ENCODE measurements at places on chromosomes 2 and 18.

DNA sequence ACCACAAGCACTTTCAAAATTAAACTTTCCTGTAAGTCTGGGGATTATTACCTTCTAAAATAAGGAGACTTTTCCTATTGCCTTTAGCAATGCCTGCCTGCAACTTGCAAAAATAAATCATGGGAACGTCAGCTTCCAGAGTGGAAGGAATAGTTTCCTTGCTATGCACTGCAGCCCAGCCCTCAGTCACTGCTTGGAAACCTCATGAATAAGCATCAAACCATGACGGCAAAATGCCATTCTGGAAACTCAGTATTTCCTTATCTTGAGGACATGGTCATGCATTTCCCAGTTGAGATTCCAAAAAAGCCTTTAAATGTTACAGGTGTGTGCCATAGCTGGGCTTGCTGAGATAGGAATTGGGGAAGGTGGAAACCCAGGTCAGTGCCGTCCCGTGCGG, 84.2 kb upstream of the OTOS start:
- no peak for DNase-seq

DNA sequence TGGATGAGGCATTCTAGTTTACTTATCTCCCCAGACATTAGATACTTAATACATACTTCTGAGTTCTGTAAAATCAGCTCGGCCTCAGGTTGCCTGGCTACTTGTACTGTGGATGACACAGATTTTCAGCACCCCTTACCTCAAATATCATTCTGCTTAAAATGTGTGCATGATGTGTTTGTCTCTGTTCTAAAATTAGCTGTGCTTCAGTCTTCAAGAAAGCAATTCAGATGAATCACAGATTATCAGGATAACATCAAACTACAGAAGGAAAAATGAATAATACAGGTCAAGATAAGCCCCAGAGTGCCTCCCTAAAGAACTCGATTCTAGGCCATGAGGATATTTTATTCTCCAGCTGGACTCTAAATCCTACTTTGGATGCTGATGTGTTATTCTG, 21.3 kb upstream of the MAPRE2 start:
- DNase-seq = no peak

DNA sequence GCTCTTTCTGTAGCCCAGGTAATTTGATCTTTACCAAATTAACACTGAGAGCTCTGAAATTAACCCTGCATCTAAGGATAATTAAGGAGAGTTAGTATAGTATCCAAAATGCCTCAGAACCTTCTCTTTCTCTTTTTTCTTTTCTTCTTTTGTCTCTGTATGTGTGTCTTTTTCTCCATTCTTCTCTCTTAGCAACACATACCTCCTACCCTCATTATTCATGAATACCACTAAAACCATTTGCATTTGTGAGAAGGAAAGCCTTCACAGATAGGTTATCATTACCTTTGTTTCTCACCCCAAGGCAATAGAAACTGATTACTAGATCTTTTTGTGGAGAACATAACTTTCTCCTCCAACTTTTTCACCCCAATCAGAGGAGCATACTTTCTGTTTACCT, 376.5 kb upstream of the NXPH2 start:
- no peak for DNase-seq

GRCh38 chr2:156242874-156243273, 89.6 kb downstream of the NR4A2 start:
- DNase-seq = no peak

DNA sequence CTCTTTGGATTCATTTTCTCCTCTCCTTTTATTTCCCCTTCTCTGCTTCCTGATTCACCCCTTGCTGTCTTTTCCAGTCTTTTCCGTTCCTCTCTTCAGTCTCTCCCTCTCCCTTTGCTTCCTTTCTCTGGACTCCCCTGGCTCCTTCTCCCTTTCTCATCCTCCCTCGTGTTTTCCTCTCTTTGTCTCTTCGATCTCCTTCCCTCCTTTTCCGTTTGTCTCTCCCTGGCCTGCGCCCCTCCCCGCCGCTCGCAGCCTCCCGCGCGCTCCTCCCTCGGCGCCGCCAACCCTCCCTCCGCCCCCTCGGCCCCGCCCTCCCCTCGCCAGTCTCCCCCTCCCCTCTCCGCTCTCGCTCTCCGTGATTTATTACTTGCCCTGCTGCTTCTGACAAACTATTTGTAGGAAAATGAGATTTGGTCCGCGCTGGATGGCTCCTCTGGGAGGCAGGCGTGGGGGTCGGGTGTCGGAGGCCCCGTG, 46.0 kb upstream of the PAX8 start:
- DNase-seq = peak; percentile 30

DNA sequence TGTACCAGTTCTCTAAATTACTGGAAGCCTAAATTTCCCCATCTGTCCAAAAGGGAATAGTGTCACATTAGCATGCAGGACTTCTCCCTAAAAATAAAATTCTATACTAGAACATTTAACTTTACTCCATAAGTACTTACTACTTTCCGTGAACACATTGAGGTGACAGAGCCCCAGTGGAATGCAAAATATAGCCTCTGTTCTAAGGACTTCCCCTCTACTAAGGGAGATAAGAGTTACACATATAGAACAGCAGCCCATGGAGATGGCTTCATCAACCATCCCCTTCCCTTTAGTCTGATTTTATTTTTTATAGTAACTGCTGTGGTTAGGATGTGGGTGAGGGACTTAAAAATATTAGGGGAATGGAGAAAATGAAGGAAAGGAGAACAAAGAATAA, 68.9 kb upstream of the STPG4 start:
- DNase-seq = no peak

DNA sequence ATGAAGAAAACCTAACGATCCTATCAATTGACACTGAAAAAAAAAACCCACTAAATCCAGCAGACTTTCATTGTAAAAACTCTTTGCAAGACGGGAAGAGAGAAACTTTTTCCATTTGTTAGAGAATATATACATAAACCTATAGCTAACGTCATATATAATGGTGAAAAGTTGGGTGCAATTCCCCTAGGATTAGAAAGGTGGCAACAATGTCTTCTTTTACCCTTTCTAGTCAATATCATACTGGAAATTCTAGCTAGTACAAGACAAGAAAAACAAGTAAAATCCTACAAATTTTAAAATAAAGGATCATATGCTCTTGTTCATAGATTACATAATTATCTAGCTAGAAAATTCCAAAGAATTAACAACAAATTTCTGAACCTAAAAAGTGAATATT, 1596.5 kb upstream of the LRRTM1 start:
- no peak for DNase-seq

DNA sequence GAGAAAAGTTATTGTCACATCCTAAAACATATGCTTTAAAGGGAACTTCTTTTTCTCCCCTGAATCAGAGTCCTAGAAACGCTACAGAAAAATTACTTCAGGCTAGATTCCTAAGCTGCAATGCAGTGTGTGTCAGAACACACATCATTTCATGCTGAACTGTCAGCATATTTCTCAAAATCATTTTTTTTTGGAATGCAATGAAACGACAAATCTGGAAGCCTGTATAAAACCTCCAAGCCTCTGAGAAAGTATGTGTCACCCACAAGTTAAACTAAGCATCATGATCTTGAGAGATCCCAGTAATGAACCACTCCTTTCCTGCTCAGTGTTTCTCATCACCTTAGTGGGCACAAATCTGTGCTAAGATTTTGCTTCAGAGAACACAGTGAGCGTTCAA, 276.2 kb downstream of the ZNF521 start:
- no peak for DNase-seq

GRCh38 chr2:110713513-110714362, 18.6 kb upstream of the ACOXL start:
- no peak for DNase-seq

DNA sequence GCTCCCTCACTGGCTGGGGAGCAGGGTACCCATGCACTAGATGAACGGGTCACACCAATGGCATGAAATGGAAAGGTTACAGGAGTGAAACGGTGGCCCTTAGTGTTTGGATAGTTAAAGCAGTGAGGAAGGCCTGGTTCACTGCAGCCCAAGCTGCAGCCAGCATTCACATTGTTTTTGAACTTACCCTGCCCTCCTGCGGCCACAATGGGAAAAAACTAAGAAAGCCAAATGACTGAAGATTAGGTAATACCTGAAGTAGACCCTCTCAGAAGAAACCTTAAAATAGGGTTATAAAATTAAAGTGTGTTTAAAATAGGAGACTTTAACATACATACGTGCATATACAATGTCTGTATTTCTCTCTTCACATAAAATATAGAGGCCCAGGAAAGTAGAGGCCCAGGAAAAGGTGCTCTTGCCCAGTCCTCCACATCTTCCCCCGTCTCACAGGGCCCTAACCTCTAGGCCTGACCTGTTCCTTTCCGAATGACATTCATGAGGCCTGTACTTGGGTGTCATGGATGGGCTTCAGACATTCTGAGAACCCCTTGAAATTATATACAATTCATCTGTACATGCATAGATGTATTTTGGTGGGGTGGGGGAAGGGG, 33.3 kb downstream of the DOK1 start:
- peak; percentile 64 for DNase-seq

- DNase-seq = no peak
Measured at GRCh38 chr18:49237031-49237430, 223.4 kb downstream of the DYM start.

- DNase-seq = no peak
Measured at GRCh38 chr2:38739524-38739923, 11.6 kb downstream of the SRSF7 start.

DNA sequence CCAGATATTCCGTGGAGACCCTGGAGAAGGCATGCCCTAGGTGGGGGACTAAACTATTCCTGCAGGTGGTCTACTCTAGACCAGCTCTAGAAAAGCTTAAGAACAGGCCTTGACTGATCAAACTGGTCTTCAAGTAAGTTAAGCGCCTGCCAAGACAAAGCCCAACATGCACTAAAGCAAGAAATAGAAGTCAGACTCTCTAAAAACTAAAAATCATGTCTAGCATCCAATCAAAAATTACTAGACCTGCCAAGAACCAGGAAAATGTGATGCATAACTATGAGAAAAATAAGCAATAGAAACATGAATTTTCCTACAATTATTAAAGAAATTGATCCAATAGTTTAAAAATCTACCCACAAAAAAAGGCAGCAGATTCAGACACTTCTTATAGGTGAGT, 13.6 kb downstream of the KIF1A start:
- no peak for DNase-seq
